ENCODE measurements at places on chromosomes 7 and 10.

DNA sequence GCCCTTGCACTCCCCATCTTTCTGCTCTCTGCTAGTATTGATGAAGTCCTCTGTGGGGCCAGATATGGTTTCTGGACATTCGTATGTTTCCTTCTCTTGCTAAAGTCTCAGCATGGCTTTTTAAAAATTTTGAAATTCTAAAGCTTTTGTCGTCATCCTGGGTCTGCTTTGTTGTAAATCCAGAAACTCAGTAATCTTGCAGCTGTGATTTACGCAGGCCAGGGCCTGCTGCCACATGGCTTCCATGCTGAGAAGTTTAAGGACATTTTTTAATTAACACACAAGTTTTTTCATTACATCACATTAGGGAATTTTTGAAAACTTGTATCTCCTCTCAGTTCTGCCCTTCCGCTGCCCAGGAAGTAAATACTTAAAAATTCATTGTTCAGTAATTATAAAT is 686.1 kb upstream of the IGFBP3 start:
- DNase-seq: no peak

- DNase-seq: no peak
Measured at GRCh38 chr7:147279964-147280374, 1163.4 kb downstream of the CNTNAP2 start.

GRCh38 chr10:93261089-93261488 is 187.4 kb downstream of the CYP26A1 start:
- no peak for DNase-seq

GRCh38 chr10:111128331-111129180 is 51.7 kb downstream of the ADRA2A start:
- no peak for DNase-seq
